ENCODE measurements at places on chromosomes 11 and 22.

GRCh38 chr11:82056450-82056849, 677.2 kb downstream of the FAM181B start:
- DNase-seq = no peak

DNA sequence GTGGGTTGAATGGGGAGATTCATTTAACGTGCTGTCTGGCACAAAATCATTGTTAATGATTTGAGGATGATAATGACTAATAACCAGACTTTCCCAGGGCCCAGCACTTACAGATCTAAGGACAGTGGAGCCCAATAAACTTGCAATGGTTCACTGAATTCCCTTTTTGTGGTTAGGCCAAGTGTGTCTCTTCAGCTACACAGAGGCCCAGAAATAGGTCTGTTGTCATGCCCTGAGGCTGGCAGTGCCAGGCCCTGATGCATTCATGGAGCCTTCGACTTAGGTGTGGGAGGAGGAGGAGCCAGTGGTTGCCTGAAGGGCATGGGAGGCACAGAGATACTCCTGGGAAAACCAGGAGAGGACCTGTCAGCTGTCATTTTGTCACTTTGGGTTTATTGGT, 56.1 kb downstream of the KIAA1671 start:
- DNase-seq = no peak

DNA sequence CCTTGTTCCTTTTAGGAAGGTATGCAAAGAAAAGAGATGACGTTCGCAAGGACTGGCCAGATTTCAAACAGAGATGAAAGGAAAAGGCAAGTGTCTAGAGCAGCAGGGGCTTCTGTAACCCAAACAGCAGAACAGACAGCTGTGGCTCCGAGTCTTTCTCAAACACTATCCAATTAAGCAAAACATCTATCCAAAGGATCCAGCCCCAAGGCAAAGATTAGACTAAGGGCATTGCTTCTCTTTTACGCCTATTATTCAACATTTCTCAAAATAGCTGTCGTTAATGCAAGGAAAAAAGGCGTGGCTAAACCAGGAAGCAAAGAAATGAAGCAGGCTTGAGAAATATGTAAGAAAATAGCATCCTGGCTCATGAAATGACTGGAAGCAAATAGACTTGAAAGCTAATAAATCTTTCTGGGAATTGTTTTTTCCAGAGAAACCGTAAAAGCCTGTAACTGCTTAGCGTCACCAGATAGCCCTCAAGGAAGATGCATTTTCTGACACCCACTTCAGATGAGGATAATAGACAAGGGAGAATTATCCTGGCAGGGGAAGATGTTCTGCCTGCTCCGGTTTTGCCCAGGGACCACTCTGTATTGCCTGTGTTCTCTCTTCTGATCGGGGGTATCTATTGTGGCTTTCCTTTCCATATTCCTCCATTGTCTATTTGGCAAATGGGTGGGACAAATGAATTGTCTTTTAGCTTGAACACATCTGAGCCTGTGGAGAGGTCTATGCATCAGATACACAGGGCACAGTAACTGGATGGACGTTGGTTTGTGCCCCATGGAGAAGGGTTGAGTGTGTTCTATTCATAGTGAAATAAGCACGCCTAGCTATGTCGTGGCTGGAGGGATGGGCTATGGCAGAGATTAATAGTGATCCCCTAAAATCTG, 20.2 kb downstream of the C11orf96 start:
- no peak for DNase-seq

GRCh38 chr22:38843201-38843656, 599 bp downstream of the NPTXR start:
- DNase-seq = no peak

GRCh38 chr11:126347751-126348668, 7.5 kb upstream of the ST3GAL4 start:
- no peak for DNase-seq

GRCh38 chr22:44335903-44336803, 23.4 kb upstream of the SHISAL1 start:
- DNase-seq = no peak

DNA sequence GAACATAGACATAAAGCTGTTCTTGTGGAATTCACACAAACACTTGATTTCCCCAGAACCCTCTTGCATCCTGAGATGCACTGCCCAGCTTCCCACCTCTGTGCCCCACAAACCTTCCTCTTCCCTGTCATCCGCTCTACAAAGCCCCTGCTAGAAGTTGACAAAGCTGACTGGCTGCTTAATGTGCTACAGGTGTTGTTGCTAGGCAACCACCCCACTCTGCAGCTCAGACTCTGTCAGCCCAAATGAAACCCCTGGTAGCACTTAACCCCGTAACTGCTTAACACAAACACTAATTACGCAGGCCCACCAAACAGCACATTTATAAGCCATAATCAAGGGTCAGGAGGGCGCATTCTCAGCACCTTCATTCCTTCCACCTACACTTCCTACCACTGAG, 172.0 kb upstream of the CADM1 start:
- no peak for DNase-seq

GRCh38 chr22:33014621-33015020, 43.6 kb downstream of the SYN3 start:
- DNase-seq = no peak

DNA sequence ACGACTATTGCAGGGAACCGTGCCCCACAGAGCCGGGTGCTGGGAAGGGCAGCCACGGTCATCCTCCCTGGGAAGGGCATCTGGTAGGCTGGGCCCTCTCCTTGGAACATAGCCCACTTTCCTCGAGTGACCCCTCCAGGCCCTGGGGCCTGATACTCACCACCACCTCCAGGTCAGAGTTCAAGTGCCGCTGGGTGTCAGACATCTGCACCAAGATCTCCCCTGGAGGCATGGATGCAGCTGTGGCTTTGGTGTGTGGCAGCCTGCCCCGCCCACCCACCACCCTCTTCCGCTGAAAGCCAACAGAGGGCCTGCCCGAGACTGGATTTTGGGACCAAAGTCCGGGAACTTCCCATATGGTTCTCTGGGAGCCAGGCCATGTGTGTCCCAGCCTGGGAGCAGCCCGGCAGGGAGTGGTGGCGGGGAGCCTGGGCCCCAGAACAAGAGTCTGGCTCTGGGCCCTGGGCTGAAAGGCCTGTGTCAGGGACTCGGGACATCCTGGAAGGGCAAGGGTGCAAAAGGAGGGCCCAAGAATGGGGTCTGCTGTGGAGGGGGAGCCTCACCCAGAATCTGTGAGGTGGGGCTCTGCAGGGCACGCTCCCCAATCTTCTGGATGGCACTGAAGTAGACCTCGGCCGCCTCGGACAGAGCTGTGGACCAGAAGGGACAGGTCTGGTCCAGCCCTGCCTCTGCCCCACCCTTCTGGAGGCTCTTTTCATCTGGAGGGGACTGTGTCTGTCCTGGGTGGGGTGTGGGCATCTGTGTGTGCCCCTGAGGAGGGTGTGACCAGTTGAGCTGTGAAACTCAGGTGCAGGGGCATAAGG, 2.6 kb downstream of the BAIAP2L2 start:
- DNase-seq = no peak

DNA sequence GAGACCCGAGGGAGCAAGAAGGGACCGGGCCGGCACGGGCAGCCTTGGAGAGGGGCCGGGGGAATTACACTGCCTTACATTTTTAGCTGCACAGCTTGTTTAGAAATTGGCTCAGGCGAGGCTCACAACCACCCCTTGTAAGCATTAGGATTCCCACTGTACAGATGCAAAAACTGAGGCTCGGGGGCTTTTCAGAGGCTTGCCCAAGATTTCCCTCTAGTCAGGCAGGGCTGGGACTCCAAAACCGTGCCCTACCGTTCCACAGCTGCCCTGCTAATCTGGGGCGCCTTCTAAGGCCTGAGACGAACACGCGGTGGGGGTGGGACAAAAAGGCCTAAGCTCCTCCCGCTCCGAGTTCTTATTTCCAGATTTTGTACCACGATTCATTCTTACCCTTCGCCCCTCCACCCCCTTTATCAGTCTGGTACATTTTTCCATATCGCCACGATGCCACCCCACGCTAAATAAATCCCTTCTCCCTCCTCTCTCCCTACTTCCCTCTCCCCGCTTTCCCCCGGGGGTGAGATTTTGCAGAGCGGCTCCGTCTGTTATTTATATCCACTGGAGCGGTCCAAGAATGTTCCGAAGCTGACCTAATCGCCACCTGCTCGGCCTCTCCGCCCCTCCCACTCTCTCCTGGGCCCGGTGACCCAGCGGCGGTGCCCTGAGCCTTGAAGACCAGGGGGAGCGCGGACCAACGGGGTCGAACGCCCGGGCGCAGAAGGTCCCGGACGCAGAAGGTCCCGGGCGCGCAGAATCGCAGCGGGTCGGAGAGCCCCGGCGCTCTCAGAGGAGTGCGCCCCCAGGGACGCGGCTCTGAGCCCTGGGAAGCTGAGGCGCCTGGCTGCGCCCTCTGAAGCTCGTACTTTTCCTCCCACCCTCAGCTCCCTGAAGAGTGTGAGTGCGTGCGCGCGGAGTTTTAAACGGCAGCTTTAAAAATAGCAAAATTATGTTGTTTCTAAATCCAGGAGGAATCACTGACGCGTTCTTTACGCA, 764 bp upstream of the PACSIN3 start:
- DNase-seq = peak; percentile 36

GRCh38 chr22:43077121-43077877, 11.9 kb downstream of the TTLL1 start:
- no peak for DNase-seq

DNA sequence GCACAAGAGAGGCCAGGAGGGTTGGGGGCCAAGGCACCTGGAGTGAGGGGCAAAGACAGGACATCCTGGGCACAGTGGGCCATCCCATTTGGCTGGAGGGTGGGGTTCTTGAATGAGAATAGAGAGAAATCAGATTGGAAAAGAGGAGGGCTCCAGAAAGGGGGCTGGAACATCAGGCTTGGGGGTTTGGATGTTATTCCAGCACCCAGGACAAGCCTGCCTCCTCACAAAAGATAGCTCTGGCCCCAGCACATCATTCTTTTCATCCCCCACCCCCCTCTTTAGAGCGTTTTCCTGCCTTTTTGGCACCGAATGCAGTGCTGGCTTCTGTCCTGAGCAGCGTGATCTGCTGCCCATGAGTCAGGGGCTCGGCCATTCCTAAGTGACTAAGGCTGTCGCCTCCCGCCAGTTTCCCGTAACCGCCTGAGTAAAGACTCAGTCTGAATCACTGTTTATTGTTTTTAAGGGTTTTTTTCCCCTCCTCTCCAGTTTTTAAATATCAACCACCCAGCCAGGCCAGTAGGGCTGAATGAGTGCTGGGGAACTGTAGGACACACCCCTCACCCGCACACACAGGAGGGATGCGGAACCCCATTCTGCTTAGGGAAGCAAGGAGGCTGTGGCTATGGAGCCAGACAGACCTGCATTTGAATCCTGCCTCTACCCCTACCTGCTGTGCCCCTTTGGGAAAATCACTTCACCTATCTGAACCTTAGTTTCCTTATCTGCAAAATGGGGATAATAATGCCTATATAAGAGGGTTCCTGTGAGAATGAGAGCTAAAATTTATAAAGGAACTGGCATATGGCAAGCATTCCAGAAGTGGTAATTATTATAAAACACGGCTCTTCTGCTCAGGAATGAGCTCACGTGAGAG, 32.4 kb upstream of the NAV2 start:
- DNase-seq = no peak

DNA sequence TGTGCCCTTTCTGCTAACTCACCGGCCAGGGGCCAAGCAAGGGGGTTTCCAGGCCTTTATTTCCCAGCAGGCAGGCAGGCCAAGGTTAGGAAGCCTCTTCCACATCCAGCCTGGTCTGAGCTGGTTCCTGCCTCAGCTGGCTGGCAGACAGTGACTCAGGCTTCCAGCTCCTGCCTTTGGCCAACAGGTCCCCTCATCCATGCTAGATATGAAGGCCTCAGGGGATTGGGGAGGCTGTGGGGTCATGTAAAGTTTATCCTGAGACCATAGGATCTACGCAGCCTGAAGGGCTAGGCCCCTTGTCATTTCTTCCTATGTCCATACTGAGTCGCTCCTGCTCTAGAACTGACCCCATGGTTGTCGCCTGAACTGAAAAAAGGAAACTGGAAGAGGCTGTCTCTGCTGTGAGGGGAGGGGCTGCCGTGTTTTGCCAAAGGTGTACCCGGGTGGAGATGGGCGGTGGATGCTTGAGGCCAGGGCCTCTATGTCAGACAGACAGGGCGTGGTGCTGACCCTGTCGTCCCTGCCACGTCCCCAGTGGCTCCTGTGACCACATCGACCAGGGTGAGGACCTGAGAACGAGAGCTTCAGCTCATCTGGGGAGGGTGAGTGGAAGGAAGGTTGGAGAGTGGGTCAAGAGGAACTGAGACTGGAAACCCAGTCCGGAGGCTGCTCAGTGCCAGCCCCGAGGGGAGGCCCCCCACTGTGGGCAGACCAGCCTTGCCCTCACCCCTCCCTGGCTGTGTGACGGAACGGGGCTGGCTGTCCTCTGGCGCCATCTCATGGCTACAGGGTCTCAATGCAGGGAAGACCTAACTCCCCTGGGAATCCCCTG, 17.0 kb downstream of the P2RY6 start:
- peak; percentile 72 for DNase-seq

DNA sequence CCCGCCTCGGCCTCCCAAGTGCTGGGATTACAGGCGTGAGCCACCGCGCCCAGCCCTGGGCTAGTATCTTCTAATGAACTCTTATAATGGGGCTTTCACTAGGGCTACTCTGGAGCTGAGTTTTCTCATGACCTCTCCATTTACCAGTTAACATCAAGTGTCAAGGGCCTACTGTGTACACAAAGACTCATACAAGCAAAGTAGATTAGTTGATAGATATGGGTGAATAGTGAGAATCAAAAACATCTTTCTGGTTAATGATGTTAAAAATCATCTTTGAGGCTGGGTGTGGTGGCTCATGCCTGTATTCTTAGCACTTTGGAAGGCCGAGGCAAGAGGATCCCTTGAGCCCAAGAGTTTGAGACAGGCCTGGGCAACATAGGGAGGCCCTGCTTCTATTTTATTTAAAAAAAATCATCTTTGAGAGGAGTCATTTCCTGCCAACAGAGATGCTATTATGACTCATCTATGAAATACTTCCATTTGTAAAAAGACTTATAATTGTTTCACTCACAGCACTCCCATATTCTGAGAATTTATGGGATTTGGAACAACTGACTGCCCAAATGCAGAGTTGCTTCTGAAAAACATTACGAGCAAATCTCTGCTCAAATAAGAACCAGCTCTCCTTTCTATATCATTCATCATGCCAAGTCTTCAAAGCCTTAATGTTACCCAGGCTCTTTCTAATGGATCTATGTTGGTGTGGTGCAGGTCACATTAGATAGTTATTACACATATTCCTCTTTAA, 57.0 kb downstream of the GDPD4 start:
- no peak for DNase-seq

DNA sequence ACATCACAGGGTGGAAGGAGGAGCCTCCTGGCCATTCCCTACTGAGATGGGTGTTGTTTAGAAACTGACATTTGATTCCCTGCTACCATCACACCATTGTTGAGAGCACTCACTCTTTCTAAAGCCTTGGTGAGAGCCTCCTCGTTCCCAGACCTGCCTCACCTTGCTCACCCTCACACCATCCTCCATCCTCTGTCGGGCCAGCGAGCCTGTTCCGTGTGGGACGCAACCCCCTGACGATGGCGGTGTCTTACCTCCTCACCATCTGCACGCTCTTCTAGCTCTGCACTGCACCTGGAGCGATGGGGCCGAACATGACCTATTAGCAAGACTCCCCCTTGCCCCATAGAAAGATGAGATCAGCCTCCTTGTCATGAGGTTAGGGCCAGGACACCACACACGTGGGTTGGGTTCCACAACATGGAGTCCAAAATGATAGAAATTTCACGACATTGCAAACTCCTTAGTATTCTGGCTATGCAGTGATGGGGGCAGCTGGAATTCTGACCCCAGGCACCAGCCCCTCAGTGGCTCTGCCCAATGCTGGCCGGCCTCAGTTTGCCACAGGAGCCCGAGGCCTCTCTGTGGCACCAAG, 1017.9 kb downstream of the TBC1D22A start:
- peak; percentile 14 for DNase-seq

- no peak for DNase-seq
Observed at GRCh38 chr11:35088676-35089075, 50.3 kb upstream of the CD44 start.

GRCh38 chr11:83363312-83363711, 77.1 kb upstream of the CCDC90B start:
- no peak for DNase-seq
